ENCODE measurements at places on chromosomes 3 and 15.

- no peak for DNase-seq
Observed at GRCh38 chr15:82532991-82533481, 7.2 kb downstream of the RPS17 start.

GRCh38 chr3:136093771-136094170, 102.4 kb downstream of the MSL2 start:
- no peak for DNase-seq

- no peak for DNase-seq
Observed at GRCh38 chr3:55624238-55624637, 137.1 kb upstream of the WNT5A start.

DNA sequence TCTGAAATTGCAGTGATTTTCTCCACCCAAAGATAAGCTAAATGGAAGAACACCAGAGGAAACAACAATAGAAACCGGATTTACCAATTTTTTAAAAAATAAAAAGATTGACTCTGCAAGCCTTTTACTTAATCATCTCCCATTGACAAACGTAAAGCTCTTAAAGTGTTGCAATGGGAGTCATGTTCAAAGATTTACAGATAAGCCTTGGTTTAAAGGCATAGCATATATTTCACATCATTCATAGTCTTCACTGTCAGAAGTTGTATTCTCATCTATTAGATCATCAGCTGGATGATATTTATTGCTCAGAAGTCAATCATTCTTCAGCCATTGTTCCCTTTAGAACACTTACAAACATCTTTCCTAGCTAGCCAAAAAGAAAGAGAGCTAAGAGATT, 397.6 kb downstream of the GBE1 start:
- no peak for DNase-seq

- no peak for DNase-seq
Observed at GRCh38 chr3:160768918-160769317, 12.9 kb downstream of the PPM1L start.

GRCh38 chr3:157220211-157220610, 60.3 kb upstream of the CCNL1 start:
- no peak for DNase-seq

DNA sequence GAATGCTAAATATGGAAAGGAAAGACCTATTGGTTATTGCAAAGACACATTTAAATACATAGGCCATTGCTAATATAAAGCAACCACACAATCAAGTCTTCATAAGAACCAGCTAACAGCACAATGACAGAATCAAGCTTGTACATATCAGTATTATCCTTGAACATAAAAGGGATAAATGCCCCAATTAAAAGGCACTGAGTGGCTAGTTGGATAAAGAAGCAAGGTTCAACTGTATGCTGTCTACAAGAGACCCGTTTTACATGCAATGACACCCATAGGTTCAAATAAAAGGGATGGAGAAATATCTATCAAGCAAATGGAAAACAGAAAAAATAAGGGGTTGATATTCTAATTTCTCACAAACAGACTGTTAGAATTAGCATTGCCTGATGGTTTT, 706.1 kb downstream of the EPHA3 start:
- no peak for DNase-seq

DNA sequence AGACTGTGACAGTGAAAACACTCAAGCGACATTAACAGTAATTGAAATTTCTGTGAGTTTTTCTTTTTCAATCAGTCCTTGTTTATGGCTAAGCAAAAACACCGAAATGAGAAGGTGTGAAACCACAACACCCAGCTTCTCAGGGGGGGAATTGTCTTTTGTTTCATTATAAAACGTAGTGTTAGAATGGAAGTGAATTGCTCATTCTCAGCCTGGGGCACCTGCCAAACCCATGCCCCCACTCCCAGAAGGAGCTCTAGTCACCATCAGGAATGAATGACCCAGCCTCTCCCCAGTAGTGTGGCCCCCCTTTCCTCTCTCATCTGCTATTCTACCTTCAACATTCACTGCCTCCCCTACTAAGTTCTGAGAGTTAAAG, 185.8 kb upstream of the CFAP20DC start:
- DNase-seq: no peak

DNA sequence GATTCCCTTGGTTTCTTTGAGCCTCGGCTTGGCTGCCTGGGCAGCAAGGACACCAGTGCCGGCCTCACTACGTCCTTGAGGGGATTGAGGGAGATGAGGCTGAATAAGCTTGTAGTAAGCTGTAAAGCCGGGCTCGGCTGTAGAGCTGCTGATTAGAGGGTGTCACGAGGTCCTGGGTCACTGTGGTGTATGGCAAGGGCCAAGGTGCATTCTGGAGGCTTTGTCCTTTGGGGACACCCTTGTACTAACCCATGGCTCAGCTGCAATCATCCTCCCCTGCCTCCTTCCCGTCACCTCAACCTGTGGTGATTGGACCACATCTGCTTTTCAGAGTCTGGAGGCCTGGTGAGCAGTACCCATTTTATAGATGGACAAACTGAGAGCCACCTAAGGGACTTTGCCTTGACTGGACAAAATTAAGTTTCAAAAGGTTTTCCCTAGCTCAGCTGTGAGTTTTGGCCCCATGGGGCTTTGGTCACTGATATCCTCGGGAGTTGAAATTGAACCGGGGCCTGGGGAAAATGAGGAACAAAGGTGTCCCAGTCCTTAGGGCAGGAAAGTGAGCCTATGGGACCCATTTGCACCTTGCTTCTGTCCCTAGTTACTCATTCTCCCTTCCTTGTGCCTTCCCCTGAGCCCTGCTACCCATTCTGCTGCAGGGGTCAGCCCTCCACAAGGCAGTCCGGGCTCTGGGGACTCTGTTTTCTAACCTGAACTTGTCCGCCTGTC, 2.4 kb downstream of the SLC6A6 start:
- no peak for DNase-seq

DNA sequence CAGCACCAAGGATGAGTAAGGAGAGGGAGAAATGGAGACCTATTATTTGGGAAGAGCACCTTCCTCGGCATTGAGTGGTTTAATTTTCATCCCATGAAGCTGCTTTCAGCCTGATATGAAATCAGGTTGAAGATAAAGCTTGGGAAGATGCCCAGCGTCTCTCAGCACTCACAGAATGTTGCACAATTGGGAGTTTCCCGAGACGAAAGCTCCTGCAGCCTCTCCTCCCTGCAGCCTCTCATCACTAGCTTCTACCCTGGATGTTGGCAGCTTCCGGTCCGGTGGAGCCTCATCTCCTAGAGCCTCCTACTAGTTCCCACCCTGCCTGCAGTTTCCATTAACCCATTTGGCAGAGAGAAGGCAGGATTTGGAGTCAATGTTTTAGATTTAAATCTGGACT, 40.3 kb downstream of the EDEM1 start:
- DNase-seq: no peak

GRCh38 chr15:88985547-88986393, 72.6 kb upstream of the MFGE8 start:
- DNase-seq: no peak

- DNase-seq: peak; percentile 10
Observed at GRCh38 chr15:57595011-57595866, 3.5 kb downstream of the MYZAP start.

Data from COR-L47 (cell line).